Right lobe of liver (tissue), 6 donors: ENCODE measurements at places on chromosomes 5 and 9.

- no peak for DNase-seq
Measured at GRCh38 chr9:136609838-136610311, 52.8 kb upstream of the EGFL7 start.

DNA sequence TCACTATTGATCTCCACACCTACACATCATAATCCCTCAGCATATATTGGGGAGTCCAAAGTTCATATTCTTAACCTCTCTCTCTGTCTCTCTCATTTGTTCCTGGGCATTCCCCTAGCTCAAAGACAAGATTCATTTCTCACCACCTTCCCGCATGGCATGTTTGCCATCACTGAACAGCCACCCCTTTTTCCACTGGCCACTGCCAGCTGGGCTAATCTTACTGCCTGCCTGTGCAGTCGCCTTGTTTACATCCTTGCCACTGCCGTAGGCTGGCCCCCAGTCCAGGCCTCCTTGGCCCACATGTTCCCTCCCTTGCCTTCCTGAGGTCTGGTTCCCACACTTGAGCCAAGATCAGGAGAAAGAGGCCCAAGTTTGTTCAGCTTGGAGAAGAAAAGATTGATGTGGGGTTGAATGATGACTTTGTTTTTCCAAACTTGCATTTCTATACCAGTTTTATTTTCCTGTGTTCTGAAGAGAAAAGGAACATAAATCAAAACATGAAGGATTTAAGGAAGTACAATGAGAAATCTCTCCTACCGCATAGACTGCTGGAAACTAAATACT lies 80.2 kb downstream of the PLAC8L1 start:
- no peak for DNase-seq

GRCh38 chr5:56317923-56318561 lies 84.9 kb upstream of the ANKRD55 start:
- DNase-seq = no peak

- no peak for DNase-seq
Measured at GRCh38 chr9:131754846-131755245, 15.0 kb upstream of the RAPGEF1 start.

GRCh38 chr5:130874861-130875417 lies 290.1 kb downstream of the HINT1 start:
- no peak for DNase-seq
